Activated T-cell treated with anti-CD3 and anti-CD28 coated beads for 1 hour (primary cell): ENCODE measurements at places on chromosomes 7 and 10.

GRCh38 chr7:46751471-46751870, 830.4 kb upstream of the IGFBP3 start:
- no peak for DNase-seq

GRCh38 chr10:11849277-11849676, 26.1 kb downstream of the PROSER2 start:
- no peak for DNase-seq

DNA sequence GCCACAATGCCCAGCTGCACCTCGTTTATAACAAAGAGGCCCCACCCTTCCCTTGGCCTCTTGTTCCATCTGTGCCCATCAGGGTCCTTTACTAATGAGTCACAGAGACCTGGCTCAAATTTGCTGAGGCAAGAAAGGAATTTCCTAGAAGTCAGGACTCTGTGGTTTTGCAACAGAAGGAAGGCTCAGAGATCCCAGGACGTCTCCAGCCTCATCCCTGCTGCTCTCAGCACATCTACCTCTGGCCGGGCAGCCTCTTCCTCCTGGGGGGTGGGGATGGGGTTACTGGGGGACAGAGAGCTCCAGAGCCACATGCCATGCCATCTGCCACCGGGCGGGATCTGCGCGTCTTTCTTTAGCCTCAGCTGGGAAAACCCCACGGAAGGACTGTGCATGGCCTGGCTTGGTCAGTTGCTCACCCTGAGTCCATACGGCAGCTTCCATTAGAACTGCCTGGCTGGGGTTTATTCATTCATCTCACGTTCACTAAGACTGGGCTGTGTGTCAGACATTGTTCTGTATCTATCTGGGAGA, 41.9 kb upstream of the PSMG3 start:
- DNase-seq, result no peak

GRCh38 chr10:128016423-128017060, 109.6 kb downstream of the PTPRE start:
- no peak for DNase-seq

DNA sequence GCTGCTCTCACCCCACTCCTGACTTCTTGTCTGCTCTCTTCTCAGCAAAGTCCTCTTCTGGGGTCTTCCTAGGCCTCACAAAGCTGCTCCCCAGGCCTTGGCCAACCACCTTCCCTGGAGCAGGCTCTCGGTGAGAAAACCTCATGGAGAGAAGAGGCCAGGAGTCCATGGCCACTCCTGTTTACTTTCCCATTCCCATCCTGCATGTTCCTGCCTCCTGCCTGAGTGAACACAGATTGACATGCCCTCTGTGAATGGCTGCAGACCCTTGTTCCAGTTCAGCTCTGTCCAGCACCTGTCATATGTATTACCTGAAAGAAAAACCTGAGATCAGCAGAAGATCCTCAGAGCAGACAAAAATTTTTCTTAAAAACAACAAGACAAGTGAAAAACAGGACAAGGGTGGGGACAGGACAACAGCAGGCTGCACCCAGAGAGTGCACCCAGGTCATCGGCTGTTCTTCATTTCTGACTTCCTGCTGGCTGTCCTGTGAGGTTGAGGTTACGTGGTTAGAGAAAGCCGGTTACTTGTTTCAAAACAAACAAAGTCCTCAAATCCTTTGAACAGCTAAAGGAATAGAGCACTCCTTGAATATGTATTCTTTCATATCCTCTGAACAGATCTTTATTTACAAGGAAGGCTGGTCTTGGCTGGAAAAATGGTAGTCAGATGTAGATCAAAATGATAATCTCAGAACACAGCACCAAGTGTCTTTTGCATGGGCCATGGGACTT, 34.0 kb upstream of the DLD start:
- DNase-seq, result peak; percentile 6

GRCh38 chr10:111087968-111088505, 11.2 kb downstream of the ADRA2A start:
- DNase-seq, result no peak

- DNase-seq, result no peak
Observed at GRCh38 chr7:110531186-110531585, 559.7 kb upstream of the LRRN3 start.

DNA sequence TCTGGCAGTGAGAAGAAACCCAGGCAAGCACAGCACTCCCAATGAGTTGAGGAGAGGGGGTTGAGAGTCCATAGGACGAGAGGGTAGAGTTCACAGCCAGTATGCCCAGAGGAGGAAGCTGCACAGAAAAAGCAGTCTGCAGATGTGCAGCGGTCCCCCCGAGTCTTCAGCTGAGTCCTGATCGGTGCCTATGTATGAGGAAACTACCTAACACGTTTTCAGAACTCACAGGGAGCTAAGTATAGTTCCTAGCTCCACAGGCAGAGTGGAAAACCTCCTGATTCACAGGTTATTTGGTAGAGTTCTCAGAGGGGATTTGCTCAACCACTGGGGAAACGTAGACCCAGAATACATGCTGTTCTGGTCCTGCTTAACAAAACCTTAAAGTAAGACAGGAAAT, 271.3 kb upstream of the CNTNAP2 start:
- DNase-seq, result no peak

DNA sequence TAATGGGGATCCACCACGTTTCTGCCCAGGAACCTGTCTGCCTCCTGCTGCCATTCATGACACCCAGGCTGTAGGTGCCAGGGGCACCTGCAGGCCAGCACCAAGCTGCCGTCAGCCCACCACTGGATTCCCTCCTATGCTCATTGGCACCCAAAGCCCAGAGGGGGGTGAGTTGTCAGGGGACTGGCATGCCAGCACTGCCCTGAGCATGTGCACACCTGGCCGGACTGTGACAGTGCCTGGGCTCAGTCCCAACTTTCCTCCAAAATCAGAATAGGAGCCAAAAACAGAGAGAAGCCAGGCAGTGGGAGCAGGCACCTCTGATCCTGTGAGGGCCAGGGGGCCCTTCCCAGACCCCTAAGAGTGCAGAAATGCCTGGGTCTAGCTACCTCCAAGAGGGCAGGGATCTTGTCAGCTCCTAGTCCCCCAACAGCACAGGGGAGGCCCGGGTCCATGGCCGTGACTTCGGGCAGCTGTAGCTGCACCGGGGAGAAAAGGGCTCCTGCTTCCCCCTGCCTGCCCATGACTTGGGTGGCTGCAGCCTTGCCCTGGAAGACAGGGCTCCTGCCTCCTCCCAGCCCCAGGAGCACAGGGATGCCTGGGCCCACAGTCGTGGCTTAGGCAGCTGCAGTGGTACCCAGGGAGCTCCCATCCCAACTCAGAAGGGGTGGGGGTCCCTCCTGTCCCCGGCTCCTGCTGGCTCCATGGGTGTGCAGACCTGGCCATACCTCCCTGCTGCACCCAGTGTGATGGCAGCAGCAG, 249.8 kb upstream of the DKK1 start:
- no peak for DNase-seq

DNA sequence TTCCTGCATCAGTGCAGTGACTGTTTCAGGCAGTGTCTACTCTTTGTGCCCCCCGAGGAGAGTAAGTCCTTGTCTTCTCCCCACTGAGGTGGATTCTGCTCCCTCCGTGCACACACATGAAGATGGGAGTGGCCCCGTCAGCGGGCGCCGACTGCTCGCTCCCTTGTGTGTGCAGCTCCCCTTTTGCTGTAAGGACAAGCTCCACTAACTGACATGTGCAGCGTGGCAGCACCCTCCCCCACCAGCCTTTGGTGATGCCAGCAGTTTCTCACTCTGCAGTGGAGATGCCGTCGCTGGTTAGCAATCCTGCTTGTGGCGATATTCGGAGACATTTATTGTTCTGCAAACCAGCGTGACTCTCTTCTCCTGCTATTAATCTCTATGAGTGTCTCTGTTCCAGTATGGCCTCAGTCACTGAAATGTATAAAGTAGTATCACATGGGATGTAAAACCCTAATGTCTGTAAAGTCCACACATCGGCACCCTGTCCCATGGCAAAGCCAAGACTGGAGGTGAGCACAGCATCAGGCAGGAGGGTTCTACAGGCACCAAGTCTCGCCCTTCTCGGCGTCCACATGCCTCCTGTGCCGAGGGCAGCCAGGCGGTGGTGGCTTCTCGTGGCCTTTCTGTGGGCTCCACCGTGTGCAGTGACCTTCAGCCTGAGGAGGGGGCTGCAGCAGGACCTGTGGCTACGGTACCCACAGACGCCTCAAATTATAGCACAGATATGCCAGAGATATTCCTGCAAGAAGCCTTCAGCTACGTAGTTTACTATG, 202.7 kb downstream of the EBF3 start:
- no peak for DNase-seq

- DNase-seq, result no peak
Observed at GRCh38 chr7:117248829-117249228, 74.0 kb downstream of the WNT2 start.

GRCh38 chr10:78649429-78649828, 419.3 kb upstream of the ZMIZ1 start:
- DNase-seq, result no peak

DNA sequence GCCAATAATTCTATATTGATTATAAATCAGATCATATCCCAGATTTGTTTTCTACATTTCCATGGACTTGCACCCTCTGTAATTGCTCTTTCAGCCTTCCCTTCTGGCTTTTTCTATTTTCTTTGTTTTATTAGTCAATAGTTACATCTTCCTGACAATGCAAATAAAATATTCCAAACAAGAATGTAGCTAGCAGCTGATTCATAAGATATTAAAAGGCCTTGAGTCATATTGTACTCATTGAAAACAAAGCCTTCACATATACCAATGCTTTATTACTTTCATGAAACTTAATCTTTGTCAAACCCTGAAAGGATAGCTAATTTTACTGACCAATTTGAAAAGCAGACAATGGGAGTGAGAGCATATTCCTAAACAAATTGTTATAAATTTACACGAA, 10.7 kb upstream of the SFMBT2 start:
- no peak for DNase-seq

GRCh38 chr10:13335881-13336280, 12.2 kb downstream of the SEPHS1 start:
- DNase-seq, result no peak

GRCh38 chr7:128591705-128592104, 80.4 kb upstream of the GARIN1A start:
- no peak for DNase-seq

- no peak for DNase-seq
Observed at GRCh38 chr7:33981671-33982424, 76.5 kb downstream of the BMPER start.

- no peak for DNase-seq
Observed at GRCh38 chr7:28666154-28666553, 253.8 kb downstream of the CREB5 start.

GRCh38 chr10:78844960-78845607, 223.7 kb upstream of the ZMIZ1 start:
- no peak for DNase-seq

- no peak for DNase-seq
Observed at GRCh38 chr7:91526404-91526803, 262.2 kb downstream of the FZD1 start.

DNA sequence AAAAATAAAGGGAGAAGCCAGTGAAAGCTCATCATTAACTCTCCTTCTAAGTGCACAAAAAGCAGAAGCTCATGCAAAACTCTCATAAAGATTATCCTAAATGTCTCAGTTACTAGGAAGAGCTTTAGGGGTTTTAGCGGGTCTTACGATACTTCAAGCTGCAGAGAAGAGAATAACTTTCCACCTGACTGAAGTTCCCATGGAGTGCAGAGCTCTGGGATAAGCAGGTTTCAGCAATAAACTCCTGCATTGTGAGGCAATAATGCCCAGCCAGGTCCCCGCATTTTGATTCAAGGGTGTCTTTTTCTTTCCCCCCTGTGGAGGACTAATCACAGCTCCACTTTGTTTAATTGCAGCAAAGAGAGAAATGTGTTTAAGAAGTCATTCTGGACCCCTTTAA, 241.9 kb upstream of the SP8 start:
- DNase-seq, result no peak

- no peak for DNase-seq
Observed at GRCh38 chr10:16260388-16260787, 176.4 kb upstream of the PTER start.

DNA sequence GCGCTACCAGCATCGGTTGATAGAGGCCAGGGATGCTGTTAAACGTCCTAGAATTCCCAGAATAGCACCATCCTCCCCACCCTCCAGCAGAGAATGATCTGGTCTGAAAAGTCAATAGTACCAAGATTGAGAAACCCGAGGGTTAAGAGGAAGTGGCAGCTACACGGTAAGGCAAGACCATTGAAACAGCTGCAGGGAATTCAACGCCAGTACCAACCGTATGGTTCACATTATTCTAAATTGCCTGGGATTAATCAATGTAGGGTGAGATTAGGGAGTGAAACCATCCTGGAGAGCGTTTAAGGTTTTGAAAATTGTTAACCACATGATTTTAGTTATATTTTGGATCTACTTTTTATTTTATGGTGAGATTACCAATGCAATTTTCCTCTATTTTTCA, 352.2 kb downstream of the PRPF18 start:
- no peak for DNase-seq

- no peak for DNase-seq
Observed at GRCh38 chr7:128267595-128267924, 26.5 kb downstream of the LEP start.

GRCh38 chr7:158329014-158329610, 258.5 kb downstream of the PTPRN2 start:
- DNase-seq, result no peak

- DNase-seq, result no peak
Observed at GRCh38 chr7:155410431-155410830, 47.5 kb upstream of the EN2 start.

DNA sequence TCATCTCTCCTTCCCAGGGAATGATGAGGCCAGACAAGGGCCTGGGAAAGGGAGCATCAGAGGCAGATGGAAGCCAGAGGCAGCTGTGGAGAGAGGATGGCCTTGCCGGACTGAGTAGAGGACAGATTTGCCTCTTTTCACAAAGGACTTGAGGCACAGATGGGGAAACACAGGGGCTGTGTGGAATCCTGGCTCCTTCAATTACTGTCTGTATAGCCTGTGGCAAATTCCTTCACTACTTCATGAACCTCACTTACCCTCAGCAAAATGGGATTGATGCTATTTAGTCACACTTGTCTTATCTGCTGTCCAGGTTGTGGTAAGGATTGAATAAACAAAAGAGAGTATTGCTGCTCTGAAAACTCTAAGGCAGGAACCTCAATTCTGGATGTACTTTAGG, 40.3 kb downstream of the SLC25A28 start:
- no peak for DNase-seq

DNA sequence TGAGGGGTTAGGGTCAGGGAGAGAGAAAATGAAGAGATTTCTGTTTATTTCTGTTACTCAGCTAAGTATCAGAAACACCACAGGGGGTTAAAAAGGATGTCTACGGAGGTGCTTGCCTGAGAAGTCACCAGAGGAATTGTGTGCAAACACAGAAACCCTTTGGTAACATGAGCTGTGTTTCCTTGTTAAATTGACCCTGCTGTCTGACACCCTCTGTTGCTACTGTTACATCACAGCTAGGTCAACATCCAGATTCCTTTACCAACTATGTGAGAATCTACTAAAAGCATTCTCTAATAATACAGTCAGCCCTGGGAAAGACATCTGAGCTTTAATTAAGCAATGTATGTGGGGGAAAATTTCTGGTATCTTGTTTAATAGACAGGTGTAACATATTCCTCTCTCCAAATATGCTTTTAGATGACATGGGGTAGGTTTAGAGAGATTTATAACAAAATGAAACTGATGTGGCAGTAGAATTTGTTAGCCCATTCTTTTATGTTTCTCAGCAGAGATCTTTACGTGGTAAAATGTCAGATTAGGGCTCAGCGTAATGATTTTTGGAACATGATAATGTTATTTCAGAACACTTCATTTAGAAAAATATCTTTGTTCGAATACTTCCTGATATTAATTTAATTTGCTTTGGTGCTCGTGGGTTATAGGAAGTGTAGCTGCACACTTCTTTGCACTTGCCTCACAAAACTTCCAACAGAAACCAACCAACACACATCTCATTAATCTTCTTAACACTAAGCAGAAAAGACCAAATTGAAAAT, 168.0 kb upstream of the AHR start:
- DNase-seq, result no peak

- no peak for DNase-seq
Observed at GRCh38 chr7:86911659-86912058, 147.8 kb downstream of the ELAPOR2 start.
